ENCODE measurements at places on chromosomes 2 and 18.

- peak; percentile 98 for DNase-seq
These were observed 656 bp downstream of the ADI1 start for GRCh38 chr2:3518496-3519254.

GRCh38 chr2:5070257-5070656 lies 621.9 kb upstream of the SOX11 start:
- DNase-seq, result no peak

DNA sequence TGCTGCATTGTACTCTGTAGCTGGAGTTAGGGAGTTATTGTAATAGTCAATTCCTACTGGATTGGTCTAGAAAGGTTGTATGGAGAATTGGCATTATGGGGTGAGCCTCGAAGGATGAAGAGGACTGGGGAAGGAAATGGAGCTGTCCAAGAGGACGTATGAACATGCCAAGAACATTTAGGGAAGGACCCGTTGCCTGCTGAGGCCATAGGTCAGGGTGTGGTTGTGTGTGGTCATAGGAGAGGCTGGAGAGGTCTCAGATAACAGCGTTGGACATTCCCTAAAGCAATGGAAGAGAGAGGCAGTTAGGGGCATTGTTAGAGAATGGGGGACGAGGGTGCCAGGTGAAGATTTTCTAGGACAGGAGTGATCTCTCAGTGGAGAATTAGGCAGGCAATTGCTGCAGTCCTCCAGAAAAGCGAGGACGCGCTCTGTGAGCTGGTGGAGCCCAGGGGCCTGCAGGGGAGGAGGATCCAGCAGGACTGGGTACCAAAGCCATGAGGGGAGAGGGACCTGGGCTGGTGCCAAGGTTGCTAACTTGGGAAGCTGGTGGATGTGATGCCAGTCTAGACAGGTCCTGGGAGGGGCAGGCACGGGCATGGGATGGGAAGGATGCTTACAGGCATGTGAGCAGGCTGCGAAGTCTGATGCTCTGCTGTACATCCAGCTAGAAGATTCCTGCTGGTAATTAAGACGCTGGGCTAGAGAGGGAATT lies 9.4 kb upstream of the PSD4 start:
- peak; percentile 7 for DNase-seq

DNA sequence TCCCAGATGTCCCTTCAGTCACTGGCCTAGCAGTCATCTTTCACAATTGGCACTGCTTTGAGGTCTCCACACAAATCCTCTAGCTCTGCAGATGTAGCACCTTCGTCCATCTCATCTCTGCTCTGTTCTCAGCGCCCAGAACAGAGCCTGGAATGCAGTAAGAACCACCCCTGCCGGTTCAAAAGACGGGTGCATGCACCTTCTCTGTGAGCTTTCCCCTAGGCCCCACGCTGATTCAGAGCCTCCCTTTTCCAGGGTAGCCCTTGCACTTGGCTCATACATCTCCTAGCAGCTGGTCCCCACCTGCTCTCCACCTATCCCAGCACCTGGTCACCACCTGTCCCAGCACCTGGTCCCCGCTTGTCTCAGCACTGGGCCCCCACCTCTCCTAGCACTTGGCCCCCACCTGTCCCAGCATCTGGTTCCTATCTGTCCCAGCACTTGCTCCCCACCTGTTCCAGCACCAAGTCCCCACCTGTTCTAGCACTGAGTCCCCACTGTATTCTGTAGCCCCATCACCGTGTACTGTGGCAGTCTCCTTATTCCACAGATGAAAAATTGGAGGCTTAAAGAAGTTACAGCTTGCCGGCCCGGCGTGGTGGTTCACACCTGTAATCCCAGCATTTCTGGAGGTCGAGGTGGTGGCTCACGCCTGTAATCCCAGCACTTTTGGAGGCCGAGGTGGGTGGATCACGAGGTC lies 4.7 kb upstream of the KCNF1 start:
- DNase-seq, result no peak

DNA sequence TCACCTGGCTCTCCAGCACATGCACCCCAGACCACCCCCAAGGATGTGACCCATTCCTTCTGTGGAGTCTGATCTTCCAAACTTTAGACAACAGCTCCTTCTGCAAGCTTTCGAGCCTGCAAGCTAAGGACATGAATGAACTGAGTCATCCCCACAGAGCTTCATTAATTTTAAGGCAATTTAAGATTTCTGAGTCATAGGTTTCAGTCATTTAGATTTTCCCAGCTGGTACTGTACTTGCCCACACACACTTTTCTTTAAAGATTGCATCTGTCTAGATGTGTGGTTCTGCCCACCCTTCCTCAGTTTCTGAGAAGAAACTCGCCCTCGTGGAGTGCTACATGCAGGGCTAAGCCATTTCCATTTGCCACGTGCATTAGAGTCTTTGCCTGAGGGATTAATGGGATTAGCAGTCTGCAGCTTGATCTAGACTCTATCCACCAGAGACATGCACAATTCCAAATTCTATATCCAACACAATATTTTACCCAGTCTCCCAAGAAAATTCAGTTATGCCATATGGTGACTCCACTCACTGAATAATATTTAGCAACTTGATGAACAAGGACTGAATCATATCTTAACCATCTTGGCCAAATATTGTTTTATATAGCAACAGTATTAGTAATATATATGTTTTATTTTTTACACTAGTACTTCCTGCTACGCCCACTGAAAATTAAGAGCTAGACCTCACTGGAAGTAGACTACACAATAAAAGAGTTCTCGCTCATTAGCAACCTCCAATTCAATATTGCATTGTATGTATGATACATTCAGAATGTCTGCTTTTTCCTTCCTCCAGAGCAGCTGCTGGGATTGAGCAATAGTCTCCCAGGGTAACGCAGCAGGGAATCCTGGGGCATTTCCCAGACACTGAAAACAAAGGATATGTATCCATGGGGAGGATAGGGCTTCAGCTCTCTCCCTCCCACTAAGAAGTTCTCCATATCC lies 14.3 kb upstream of the TRIB2 start:
- peak; percentile 53 for DNase-seq

DNA sequence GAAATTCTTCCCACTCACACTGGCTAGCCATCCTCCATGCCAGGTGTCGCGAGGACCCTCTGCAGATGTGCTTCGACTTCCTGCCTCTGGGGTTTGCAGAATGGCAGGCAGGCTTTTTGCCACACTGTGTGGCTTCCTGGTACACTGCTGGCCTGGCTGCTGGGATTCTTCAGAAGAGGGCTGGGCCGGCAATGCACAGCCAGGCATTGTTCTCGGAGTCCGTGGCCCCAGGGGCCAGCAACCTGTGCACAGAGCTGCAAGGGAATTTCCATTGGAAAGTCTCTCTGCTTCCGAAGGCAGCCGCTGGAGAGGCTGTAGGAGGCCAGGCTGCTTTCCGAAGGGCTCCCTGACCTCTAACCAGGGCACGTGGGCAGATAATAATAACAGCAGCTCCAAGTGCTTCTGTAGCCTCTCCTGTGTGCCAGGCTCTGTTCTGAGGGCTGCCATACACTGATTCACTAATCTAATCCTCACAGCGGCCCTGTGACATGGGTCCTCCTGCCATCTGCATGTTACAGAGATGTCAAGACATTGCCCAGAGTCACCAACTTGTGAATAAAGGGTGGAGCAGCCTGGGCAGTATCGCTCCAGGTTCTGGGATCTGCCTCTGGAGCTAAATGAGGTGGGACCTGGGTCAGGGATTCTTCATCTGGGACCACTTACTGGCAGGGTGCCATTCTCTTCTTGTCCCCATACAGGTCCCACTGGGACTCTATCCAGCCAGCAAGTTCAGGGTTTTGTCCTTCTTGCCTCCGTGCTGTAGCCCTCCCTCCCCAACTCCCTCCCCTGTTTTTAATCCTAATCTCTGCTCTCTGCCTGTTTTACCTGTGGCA lies 5.0 kb downstream of the LDLRAD4 start:
- no peak for DNase-seq

DNA sequence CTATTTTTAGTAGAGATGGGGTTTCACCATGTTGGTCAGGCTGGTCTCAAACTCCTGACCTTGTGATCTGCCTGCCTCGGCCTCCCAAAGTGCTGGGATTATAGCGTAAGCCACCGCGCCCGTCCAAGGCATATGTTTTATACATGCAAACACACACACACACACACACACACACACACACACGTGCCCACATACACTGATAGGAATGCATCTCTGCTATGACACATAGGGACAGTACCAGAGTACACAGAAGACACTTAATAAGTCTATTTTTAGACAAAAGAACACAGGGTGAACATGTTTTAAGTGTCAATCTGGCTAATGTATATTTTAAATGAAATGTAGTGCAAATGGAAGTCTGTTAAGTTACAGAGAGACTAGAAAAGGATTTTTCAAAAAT lies 10.7 kb upstream of the RNF103 start:
- no peak for DNase-seq

- DNase-seq, result no peak
These were observed 4.4 kb upstream of the CYP1B1 start for GRCh38 chr2:38080346-38080745.

GRCh38 chr18:23857756-23858155 lies 156.8 kb upstream of the TTC39C start:
- no peak for DNase-seq

GRCh38 chr2:27842894-27843293 lies 47.3 kb downstream of the RBKS start:
- no peak for DNase-seq

- DNase-seq, result no peak
These were observed 72.6 kb upstream of the THUMPD2 start for GRCh38 chr2:39851651-39852110.

GRCh38 chr2:8437228-8437948 lies 244.5 kb upstream of the ID2 start:
- peak; percentile 1 for DNase-seq

GRCh38 chr2:110780461-110780860 lies 48.1 kb downstream of the ACOXL start:
- no peak for DNase-seq

GRCh38 chr2:36705326-36706020 lies 9.0 kb downstream of the VIT start:
- DNase-seq, result no peak

GRCh38 chr2:147718831-147719230 lies 126.0 kb upstream of the ACVR2A start:
- no peak for DNase-seq

DNA sequence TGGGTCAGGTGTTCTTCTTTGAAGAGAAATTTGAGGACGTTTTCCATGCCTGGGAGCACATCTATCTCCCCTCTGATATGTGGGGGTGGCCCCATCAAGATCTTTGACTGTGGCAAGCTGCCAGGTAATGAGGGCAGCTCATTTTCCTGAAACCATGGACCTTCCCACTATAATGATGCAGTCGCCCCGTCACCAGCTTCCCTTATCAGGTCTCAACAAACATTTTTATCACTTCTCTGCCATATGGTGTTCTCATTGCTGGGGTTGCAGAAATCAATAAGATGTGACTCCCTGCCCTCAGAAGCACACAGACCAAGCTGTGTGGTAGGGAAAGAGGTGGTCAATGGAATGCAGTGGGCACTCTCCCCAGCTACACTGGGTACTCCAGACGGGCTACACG lies 48.4 kb upstream of the B3GNT7 start:
- DNase-seq, result no peak

GRCh38 chr2:45466053-45466452 lies 145.0 kb downstream of the SRBD1 start:
- no peak for DNase-seq

GRCh38 chr2:201758873-201759272 lies 21.9 kb downstream of the ALS2 start:
- DNase-seq, result no peak

DNA sequence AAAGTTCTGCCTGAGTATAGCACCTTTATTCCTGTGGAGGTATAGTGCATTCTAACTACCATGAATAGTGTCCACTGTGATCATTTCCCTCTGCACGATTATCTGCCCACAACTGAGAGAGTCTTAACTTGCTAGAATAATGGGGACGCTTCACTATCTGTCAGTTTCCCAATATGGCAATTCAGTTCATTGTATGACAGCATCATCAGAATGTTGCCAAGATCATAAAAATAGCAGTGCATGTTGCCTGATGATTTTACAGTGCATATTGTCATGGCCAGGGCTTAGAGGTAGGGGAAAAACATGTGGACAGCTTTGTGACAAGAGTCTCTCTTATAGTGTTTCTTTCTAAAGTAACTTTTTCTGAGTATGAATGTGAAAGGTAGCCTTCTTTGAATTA lies 6.1 kb downstream of the RASGRP3 start:
- no peak for DNase-seq

DNA sequence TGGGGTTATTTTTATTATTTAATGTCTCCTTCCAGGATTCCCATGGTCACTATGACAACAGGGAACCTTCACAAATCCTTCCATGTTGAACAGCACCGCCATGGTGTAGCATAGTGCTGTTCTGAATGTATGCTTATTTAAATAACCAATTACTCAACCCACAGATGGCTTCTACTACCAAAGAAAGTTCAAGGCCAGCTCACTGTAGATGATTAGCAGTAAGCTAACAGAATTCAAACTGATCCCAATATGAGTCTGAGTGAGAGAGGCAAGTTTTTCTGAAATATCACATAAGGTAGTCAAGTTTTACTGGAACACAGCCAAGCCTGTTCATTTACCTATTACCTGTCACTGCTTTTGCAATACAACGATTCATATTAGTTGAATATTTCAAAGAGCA lies 51.2 kb downstream of the CLASP1 start:
- DNase-seq, result no peak

DNA sequence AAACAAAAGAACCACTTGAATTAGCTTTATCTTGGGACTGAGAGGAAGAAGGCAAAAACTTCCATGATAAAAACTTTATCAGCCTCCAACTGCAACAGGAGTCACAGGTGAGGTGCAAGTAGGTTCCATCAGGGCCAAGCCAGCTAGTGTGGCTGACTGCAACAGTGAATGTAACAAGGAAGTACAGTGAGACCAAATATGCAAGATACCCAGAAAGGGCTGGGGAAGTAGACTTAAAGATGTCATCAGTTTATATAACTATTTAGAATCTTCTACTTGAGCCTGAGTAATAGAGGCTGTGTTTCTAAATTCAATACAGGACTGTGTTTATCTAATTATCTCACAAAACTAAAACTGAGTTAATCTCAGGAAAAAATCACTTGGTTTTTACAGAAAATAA lies 14.8 kb downstream of the PLEKHM3 start:
- DNase-seq, result no peak

GRCh38 chr2:119481501-119482455 lies 42.5 kb downstream of the SCTR start:
- no peak for DNase-seq

DNA sequence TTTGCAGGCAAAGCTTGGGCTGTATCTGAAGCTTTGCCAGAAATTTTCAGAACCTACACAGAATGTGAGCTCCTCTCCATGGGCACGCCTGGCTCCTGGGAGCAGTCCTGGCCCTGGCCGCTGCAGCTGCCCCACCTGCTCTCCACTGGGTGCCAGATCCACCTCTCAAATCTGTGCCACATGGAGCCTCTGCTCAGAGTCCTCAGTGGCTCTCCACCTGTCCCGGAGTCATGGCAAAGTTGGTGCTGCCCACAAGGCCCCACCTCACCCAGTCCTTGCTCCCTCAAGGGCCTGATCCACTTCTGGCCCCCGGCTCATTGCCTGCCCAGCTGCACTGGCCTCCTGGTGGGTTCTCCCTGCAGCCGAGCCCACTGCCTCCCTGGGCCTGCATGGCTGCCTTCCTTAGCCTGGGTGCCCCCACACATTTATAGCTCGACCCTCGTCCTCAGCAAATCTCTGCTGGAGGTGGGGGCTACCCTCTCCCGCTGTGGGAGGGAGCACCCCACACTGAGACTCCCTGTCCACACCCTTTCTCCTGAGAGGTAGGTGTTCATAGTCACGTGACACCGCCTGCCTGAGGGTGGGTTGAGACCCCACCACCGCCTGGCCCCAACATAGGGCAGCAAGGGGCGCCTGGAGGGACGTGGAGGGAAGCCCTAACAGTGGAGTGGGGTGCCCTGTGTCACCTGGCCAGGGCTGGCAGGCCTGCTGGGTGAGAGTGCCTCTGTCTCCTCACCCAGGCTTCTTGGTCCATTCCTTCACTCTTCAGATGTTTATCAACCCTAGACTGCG lies 224.1 kb downstream of the SH3RF3 start:
- no peak for DNase-seq

- DNase-seq, result no peak
These were observed 160.6 kb upstream of the RMP24 start for GRCh38 chr18:35811896-35812295.

Measured in activated T-cell treated with anti-CD3 and anti-CD28 coated beads, Interleukin-2, amount 50 U/mL, for 48 hours (primary cell).